ENCODE measurements at places on chromosomes 4 and X.

- DNase-seq, result peak; percentile 69
Observed at GRCh38 chr4:108465886-108466500, 154.4 kb upstream of the RPL34 start.

- no peak for DNase-seq
Observed at GRCh38 chr4:39406763-39407583, at the start of gene KLB. KLB (plus strand) TSS chr4:39406930; CDS start chr4:39406950, 20 bp downstream.

DNA sequence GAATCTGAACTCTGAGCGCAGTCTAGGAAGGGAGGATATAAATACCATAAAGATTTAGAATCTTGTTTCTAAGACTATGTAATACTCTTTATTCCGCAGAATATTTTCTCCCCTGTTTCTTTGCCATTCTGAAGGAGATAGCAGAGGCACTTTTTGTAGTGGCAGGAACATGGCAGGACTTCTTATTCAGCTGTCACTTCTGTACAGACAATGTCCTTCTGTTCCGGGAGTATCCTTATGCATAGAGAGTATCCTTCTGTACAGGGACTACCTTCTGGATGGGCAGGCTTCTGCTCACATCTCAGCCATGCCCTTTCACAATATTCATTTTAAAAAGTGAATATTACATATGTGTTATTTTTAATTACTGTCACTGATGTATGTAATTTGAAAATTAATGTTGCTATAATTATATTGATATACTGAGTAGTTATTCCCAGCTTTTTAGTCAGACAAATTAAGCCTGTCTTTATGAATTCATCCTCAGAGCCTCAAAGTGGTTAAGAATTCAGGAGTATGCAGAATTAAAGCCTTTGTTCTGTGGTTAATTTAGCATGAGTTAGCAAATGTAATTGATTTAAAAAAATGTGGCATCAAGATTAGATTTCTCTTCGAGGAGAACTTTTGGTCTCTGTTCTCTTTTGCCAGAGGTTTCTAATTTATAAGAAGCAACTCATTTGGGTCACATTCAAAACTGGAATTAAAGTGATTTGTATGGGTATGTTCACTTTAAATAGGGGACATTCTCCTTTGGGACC, 174.4 kb downstream of the FHIP1A start:
- DNase-seq, result no peak

DNA sequence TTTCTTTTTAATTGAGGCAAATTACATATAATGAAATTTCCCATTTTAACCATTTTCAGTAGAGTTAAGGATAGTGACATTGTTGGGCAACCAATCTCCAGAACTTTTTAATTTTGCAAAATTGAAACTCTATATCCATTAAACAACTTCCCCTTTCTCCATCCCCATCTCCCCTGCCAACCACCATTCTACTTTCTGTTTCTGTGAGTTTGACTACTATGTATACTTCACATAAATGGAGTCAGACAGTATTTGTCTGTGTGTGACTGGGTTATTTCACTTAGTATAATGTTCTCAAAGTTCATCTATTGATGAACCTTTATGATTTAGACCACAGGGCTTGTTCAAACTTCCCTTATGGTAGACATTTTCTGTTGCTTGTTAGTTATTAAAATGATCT, 364.5 kb upstream of the MAD2L1 start:
- DNase-seq, result no peak

GRCh38 chr4:184424279-184424678, 50.1 kb downstream of the IRF2 start:
- DNase-seq, result no peak

- DNase-seq, result no peak
Observed at GRCh38 chrX:150410513-150410912, 47.4 kb downstream of the MAMLD1 start.

GRCh38 chrX:34598362-34598761, 58.7 kb downstream of the TMEM47 start:
- no peak for DNase-seq

GRCh38 chr4:2396781-2397368, 21.6 kb downstream of the ZFYVE28 start:
- no peak for DNase-seq

DNA sequence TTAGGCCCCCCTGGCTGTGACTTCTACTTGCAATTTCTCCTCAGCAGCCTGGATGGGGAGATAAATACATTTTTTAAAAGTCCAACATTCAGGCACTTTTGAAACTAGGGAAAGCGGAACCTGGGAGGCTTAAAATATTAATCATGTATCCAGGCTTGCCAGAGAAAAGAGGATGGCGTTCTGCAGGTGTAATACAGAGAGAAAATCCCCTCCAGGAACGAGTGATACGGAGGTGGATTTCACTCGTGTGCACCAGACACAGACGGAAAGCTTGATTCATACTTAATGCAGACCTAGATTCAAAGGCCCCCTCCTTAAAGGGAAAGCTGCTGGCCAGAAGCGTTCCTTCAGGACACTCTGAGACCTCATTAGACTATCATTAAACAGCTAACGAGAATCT, 354.0 kb upstream of the BOD1L1 start:
- DNase-seq, result no peak

DNA sequence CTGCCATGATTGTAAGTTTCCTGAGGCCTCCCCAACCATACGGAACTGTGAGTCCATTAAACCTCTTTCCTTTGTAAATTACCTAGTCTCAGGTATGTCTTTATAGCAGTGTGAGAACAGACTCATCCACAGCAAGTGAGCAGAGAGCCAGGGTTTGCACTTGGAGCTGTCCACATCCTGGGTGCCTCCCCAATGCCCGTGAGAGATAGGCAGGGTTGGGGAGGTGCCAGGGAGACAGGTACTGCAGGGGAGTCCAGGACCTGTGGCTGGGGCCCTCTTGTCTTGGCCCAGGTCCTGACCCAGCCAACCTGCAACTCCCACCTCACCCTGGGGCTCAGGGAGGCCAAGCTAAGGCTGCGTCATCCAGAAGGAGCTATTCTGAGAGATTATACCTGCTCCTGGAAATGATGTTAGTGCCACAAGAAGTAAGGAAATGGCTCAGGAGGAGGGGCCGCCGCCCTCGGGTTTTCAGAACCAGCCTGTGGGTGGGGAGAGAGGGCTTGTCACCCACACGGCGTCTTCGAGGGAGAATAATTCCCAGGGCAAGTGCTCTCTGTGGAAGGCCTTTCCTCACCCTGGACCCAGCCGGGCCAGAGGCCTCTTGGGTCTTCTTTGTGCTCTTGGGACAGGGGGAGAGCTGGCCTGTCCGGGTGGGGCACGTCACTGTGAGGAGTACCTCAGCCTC, 66.5 kb downstream of the ADRA2C start:
- DNase-seq, result no peak

- DNase-seq, result peak; percentile 75
Observed at GRCh38 chr4:41363384-41363981, 106.8 kb downstream of the UCHL1 start.

GRCh38 chr4:14193601-14194000, 566.1 kb upstream of the BOD1L1 start:
- peak; percentile 32 for DNase-seq

- DNase-seq, result no peak
Observed at GRCh38 chr4:142832022-142832421, 14.1 kb downstream of the INPP4B start.

DNA sequence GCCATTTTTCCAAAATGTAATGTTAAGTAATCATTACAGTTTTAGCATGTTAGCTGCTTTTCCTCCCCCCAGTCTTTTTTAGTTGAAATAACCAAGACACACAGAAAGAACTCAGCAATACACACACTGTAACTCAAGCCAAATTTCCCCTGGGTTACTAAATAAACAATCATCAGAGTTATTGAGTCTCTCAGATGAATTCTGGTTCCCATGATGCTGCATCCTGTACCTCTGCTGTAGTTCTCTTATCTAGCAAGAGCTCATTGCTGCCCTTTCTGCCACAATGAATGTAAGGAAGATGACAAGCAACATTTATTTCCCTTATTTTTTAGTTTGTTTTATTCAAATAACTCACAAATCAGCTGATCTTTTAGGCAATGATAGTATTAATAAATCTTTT, 185.1 kb downstream of the ARHGAP6 start:
- no peak for DNase-seq

DNA sequence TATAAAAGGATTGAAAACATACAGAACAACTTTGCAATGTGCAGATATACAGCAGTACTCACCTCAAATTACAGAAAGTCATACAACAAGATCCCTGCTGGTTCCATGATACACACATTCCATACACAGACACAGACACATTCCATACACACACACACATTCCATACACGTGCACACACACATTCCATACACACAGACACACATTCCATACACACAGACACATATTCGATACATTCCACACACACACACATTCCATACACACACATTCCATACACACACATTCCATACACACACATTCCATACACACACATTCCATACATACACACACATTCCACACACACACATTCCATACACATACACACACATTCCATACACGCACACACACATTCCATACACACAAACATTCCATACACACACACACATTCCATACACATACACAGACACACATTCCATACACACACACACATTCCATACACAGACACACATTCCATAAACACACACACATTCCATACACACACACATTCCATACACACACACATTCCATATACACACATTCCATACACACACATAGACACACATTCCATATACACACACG, 13.7 kb downstream of the LINC00632 start:
- peak; percentile 64 for DNase-seq

GRCh38 chrX:53286171-53286570, 4.8 kb upstream of the IQSEC2 start:
- DNase-seq, result no peak

DNA sequence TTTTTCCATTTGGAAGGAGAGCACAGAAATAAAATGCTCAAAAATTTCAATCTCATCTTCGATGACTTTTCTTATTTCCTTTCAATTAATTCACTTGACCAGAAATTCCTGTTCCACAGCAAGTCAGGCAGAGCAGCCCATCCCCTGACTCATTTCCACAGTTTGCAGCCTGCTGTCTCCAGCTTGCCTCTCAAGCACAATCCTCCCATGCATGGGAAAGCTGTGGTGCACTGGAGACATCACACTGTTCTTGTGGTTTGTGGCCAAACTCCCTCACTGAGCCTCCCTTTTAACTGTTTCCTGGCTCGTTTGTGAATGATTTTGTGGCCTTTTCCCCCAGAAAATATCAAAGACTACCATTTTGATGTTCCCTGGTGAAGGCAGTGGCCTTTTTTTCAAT, 114.0 kb upstream of the ENPEP start:
- DNase-seq, result peak; percentile 90

All from astrocyte (in vitro differentiated cells and primary cell).